ENCODE measurements at places on chromosomes 12 and 14.

GRCh38 chr12:1380171-1380851, 214.1 kb downstream of the FBXL14 start:
- no peak for DNase-seq

DNA sequence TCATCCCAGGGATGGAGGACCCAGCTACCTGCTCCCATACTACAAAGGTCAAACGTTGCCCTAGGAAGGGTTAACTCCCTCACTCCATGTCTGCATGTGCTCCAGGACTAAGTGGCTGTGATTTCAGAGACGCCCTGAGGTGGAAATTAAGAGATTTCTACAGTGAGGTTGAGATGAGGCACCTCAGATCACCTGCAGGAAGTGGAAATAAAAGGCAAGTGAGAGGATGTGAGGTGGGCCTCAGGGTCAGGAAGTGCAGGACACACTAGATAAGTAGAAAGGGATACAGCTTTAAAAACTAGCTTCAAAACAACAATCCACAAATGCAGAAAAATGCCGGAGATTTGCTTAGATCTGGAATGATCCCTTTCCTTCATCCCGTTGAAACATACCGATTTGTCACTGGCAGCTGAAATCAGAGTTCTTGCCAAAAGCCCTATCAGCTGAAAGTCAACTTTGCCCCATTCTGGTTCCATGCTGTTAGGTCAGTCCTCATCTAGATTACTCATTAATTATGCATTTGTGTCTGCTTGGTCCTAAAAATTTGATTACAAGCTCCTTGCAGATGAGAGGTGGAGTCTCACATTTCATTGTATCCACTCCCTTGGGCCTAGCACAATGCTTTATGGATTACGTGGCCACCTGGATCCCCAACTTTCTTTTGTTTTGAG, 6.6 kb downstream of the PLBD1 start:
- DNase-seq: no peak

DNA sequence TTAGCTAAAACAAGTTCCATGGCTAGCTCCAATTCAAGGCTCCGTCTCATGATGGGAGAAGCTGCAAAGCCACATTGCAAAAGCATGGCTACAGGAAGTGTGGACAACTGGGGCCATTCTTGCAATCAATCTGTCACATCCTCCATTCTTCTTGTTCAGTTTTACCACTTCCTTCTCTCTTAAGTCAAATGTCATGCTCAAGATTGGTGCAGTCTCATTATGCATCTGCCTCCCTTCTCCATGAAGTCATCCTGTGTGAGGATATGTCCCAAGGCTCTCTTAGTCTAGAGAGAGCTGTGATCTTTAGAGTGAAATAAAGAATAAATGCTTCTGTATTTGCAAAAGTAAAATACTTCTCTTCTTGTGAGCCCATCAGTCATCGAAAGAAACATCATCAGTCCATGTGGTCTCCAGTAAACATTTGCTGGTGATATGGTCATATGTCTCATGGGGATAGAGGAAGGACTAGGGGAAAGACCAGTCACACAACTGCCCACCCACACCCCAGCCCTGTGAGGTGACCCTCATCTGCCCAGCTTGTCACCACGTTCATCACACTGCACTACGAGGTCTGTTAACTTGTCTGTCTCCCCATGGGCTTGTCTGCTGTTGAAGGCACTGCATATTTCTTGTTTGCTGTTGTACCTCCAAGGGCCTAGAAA, 303.0 kb downstream of the NUAK1 start:
- DNase-seq: no peak

DNA sequence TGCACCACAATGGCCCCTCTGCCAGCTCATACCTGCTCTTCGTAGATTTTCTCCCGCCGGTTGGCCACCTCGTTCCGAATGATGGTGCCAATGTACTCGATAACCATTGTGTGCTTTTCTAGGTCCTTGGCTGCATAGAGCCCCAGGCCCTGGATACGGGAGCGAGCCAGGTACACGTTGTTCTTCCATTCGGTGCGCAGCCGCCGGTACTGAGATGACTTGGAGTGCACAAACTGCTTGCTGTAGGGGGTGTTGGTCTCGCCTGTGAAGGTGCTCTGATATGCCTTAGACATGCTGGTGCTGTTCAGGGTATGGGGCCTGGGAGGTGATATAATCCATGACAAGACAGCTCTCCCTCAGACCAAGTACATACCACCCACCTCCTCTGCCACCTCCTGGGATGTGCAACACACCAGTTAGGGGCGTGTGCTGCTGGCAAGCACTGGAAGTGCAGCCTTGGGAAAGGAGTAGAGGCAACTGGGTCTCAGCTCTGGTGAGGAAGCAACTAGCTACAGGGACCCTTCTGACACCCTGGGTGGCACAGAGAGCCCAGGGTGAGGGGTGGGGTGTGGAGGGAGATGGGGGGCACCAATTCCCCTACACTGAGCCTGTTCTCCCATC, 4.1 kb upstream of the PRKAG1 start:
- DNase-seq: no peak

- no peak for DNase-seq
Observed at GRCh38 chr14:84029246-84029645, 1500.7 kb upstream of the FLRT2 start.

- DNase-seq: peak; percentile 57
Observed at GRCh38 chr12:119208626-119209061, 29.9 kb downstream of the HSPB8 start.

DNA sequence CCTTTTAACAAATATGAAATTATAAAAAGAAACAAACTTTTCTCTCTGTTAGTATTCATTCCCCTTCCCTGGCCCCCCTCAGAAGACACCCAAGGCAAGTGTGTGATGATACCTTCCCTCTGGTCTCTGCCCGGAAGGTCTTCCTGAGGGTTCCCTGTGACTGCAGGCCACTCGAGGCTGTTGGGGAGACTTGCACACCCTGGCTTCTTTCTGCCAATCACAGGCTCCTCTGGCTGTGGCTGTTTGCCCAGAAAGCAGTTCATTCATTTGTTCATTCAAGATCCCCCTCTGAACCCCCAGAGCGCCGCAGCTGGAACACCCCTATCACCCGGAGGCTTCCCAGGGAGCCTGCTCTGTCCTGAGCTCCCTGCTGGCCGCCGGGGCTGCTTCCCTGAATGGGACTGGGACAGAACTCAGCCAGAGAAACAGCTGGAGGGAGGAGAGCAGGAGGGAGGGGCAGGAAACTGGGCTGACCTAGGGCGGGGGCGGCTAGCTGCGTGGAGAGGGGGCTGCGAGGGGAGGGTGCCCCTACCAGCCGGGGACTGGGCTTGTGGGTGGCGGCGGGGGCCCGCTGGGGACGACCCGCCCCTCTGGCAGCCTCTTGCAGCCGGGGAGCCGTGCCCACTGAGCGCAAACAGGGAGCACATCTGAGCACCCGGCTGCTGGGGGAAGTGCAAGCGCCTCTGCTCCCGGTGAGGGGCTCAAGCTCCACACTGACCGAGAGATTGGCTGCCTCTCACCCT, at the start of gene CMKLR1:
Gene CMKLR1, minus strand, starts transcription at position 397 of the 743 bp plus-strand sequence. CDS start 45,720 bp downstream, outside the sequence.
- DNase-seq: no peak

GRCh38 chr14:103070971-103071542, 13.0 kb upstream of the LBHD2 start:
- no peak for DNase-seq

All from epithelial cell of proximal tubule (primary cell).